HS-5 (cell line): ENCODE measurements at places on chromosomes 3 and 15.

- DNase-seq = no peak
Observed at GRCh38 chr3:79018671-79019136, 749.1 kb downstream of the ROBO1 start.

- no peak for DNase-seq
Observed at GRCh38 chr15:69729167-69729748, 276.6 kb downstream of the RPLP1 start.

GRCh38 chr3:67461667-67462142, 192.7 kb downstream of the SUCLG2 start:
- peak; percentile 68 for DNase-seq

GRCh38 chr3:42698911-42699230, 3.7 kb downstream of the HHATL start:
- no peak for DNase-seq

DNA sequence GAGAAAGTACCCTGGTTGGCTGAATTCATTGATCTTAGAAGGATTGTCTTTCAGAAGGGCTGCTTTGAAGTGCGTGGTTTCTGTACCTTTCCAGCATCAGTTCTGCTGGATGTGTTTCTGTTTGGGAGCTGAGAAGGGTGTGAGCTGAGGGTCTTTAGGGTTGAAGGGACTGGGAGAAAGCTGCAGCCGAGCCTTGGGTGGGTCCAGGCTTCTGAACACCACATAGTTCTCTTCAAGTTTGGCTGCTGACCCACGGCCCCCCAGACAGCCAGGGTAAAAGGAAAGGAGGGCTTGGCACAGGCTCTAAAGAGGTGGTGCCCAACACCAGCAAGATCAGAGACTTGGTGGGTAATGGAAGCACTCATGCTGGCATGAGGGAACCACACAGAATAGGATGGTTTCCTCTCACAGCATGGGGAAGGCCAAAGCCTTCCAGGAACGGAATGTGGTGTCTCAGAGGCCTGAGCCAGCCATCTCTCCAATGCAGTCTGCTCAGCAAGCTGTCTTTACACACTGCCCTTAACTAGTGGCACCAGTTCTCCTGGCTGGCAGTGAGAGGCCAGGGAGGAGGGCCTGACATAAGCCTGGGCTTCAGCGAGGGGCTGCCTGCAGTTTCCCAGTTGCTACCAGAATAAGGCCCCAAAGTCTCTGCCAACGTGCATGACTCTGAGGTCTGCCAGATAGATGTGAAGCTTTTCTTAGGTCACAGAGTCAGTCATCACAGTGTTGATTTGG, 239.0 kb upstream of the TRIM42 start:
- DNase-seq = no peak

GRCh38 chr15:57947781-57948180, 117.7 kb downstream of the ALDH1A2 start:
- no peak for DNase-seq

- no peak for DNase-seq
Observed at GRCh38 chr3:97981886-97982285, 9.7 kb upstream of the RIOX2 start.

- no peak for DNase-seq
Observed at GRCh38 chr3:11564577-11565001, 79.1 kb downstream of the VGLL4 start.

DNA sequence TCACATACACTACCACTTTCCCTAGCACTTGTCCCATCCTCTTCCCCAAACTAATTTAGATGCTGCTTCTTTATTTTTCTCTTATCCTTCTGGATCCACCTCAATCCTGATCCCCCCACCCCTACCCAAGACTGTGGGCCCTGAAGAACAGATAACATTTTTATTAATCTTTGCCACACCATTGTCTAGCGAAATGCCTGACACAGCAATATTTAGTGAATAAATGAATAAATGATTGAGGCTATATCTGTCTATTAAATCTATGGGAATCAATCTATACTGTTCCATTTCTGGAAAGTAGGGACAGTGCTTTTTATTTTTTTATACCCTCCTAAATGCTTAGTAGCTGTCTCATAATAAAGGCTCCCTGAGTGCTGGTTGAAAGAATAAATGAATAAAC, 32.9 kb upstream of the LRRC3B start:
- no peak for DNase-seq

DNA sequence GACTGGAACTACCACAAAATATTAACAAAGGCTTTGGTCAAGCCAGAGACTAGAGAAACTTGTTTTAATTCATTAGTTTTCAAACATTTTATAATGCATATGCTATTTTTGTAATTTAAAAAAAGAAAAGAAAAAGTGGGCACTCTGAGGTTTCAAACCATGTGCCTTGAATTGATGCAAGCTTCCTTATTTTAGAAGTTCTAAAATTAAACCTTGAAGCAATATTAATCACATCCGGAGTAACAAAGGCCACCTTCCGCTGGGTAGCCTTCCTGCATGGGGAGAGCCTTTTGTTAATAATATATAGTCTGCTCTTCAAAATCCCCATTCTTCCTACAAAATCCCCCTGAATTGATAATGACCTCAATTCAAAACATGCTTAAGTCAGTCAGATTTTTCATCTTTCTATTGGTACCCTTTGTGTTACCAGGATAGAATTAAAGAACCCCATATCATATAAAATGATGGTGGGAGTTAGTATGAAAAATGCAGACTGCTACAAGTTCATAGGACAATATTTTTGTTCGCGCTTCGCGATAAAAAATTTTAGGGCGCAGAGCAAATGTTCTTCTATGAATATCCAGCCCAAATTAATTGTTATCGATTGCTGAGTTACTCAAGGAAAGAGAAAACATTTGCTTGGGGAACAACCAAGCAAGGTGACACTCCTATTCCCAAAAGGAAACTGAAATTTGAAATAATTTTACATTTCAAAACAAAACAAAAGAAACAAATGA, 30.6 kb downstream of the LDHAL6B start:
- no peak for DNase-seq
